ENCODE measurements at places on chromosomes 6 and 20.

GRCh38 chr6:27747637-27748036 lies 164.6 kb downstream of the OR2B2 start:
- no peak for DNase-seq

GRCh38 chr20:57288651-57289277 lies 22.3 kb upstream of the BMP7 start:
- no peak for DNase-seq

DNA sequence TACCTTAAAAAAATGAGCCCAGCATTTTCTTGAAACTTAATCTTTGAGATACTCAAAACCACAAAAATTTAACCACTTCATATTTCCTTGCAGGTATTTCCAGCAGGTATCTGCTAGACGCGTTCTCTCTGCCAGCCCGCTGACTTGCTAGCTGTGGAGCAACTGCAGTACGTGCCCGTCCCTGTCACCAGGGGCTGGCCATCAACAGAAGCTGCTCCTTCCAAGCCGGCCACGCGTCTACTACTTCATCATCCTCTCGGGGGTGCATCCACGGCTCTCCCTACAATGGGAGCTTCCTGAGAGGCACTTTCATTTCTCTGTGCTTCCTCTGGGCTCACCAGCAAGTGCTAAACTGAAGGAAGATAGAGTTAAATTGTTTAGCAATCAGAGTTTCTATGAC lies 132.4 kb downstream of the DTNBP1 start:
- DNase-seq: no peak

- DNase-seq: no peak
Observed at GRCh38 chr6:106637717-106638341, 8.5 kb downstream of the QRSL1 start.

- peak; percentile 53 for DNase-seq
Observed at GRCh38 chr6:11096109-11096508, 2.5 kb downstream of the SMIM13 start.

Measured in iPS-NIHi11 (cell line).